ENCODE measurements at places on chromosomes 16 and 17. TPM values are rescaled to one million over a fixed set of nuclear protein-coding genes. Genes with fewer than 3 reads are reported as not detected.

The GNAO1 gene
- total RNA-seq, result 25.9 TPM

GRCh38 chr17:45743626-45744326 is 40.3 kb upstream of the CRHR1 start:
- DNase-seq, result no peak

The UTP4 gene
- 24.1 TPM for total RNA-seq

The IRX6 gene
- total RNA-seq, result 1.4 TPM

The MTHFSD gene
- 9.6 TPM for total RNA-seq

GRCh38 chr17:45117848-45118646 is 14.3 kb downstream of the PLCD3 start:
- DNase-seq, result no peak

The KDM6B gene
- total RNA-seq, result 27.9 TPM

DNA sequence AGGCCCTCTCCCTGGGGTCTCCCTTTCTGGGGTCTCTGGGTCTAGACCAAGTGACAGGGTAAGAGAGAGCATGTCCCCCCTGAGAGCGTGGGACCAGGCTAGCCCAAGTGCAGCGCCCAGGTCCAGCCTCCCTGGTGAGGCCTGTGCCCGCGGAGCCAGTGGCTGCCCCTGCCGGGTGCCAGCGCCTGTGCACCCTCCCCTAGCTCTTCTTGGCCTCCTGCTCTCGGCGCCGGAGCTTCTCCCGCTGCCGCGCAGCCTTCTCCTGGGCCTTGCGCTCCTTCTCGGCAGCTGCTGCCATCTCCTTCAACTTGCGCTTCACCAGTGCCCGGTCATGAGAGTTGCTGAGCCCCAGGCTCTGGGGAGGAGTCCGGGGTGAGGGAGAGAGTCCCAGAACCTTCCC is 17.3 kb downstream of the SAMD14 start:
- DNase-seq, result no peak

DNA sequence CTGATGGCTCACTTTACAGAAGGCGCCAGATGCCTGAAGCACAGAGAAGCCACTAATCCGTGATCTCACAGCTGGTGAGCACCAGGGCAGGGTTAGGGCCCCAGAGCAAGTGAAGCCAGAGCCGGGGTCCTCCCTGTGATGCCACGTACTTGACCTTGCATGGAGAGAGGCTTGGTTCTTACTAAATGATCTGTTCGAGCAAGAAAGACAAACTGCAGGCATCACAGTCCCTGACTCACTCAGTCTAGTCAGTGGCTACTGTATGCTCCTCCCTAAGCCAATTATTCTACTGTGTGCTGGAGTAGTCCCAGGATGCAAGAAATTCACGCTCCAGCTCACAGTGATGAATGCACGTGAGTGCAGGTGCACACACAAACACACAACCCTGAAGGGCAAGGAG is 55.4 kb downstream of the SDK2 start:
- DNase-seq, result no peak

The TEKT5 gene
- not detected for total RNA-seq

The PRSS22 gene
- not detected for total RNA-seq

The PRM2 gene
- not detected for total RNA-seq

GRCh38 chr17:48843187-48843900 is 12.5 kb downstream of the CALCOCO2 start:
- DNase-seq, result no peak

DNA sequence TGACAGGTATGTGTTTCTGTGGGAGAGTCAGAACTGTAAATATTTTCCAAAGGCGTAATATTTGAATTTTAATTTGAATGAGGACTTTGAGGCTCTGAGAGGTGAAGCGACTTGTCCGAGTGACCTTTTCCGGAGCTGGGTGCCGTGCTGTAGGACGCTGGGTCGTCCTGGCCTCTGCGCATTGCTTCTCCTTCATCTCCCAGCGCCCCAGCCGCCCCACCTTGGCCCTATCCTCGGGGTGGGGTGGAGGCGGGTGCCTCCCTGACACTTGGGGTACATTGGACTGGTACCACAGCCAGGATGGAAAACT is 147.8 kb downstream of the SPECC1 start:
- no peak for DNase-seq

DNA sequence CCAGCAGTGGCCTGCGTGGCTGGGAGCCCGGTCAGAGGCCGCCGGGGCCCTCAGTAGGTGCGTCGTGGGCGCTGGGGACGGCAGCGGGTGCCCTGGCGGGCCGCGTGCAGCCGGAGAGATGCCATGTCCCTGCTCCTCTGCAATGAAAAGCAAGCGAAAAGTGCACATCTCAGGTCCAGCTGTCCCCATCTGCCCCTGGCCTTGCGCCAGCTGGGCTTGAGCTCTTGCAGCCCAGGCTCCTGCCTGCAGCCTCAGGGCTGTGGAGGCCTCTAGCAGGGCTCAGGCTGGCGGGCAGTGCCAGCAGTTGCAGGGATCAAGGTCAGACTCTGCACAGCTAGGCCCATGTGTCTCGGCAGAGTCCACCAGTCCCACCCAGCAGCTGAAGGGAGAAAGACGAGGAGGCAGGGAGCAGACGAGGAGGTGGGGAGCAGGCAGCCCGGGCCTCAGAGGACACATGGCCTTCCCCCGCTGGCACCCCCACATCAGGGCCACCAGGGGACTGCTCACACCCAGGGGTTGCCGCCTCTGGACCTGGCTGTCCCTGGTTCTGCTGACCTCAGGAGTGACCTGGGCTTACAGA is 11.2 kb downstream of the SLC16A3 start:
- DNase-seq, result peak; percentile 60

- no peak for DNase-seq
Measured at GRCh38 chr16:71637398-71637797, 11.4 kb downstream of the MARVELD3 start.

DNA sequence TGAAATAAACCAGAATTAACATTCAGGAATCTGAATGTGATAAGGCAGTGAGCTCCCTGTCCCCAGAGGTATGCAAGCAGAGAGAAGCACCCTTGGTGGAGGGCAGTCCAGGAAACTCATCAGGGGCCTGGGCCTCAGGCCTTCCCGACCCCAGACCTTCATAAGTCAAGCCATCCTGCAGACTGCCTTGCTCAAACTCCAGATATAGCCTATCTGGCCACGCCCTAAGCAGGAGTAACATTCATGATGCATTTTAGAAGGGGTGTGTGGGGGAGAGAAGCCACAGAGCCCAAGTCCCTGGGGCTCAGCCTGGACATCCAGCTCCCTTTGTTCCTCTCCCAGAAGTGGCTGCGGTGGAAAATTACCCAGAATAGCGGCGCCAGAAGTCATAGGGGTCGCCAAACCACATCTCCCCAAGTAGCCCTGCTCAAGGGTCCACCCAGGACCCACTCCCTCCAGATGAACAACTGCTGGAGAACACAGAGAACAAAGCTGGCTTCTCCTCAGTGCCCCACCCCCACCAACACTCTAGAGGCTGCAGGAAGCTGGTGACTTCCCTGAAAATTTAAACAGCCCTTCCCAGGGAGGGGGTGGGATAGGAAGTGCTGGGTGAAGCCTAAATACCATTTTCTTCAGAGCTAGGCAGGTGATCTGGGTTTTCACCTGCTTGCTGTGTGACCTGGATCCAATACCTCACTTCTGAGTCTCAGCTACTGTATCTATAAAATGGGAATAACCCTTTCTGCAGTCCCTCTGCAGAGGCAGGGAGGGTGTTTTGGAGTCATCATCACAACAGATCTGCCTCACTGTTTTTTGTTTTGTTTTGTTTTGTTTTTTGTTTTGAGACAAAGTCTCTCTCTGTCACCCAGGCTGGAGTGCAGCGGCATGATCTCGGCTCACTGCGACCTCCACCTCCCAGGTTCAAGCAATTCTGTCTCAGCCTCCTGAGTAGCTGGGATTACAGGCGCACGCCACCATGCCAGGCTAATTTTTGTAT is 1.5 kb upstream of the SREBF1 start:
- DNase-seq, result peak; percentile 76

The HOXB1 gene
- not detected for total RNA-seq

DNA sequence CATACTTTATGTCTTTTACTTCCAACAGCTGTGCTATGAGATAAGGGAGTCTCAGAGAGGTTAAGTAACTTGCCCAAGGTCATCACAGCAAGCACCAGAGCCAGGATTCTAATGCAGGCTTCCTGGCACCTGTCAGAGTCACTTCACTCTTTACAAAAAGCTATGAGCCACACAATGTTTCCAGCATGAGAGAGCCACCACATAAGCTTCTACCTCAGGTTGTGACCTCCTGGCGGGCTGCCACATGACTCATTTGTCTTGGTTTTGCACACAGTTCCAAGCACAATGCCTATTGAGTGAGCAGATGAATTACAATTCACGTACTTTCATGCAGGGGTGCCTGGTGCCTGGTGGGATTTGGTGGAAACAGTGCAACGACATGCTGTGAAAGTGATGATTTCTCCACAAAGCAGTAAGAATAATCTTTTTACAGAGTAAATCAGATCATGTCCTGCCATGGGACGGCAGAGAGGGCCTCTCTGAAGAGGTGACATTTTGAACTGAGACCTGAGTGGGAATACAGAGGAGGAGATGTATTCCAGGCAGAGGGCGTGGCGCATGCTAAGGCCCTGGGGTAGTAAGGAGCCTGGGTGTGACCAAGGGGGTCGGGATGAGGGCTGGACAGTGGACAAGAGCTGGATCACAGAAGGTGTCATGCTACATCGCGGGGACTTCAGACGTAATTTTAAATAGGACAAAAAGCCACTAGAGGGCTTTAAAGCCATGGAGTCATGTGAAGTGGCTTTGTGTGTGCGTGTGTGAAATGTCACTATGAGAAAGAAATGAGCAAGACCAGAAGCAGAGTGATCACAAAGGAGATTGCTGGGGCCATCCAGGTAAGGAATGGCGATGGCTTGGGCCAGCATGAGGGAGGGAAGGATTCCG is 53.4 kb downstream of the CACNG3 start:
- DNase-seq, result no peak

DNA sequence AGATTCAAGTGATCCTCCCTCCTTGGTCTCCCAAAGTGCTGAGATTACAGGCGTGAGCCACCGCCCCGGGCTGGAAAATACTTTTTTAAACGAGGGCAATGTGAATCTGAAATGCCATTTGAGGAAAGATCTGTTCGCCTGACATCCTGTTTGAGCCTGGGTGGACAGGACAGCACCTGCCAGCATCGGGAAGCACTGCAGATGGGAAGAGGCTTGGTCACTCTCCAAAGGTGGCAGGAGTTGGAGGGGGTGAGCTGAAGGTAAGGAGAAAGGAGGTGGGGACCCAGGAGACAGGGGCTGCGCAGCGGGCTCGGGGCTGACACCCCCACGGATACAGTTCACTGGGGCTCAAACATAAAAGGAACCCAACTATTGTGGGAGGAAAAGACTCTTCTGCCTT is 3.9 kb upstream of the BIRC5 start:
- DNase-seq, result no peak

The HOXB7 gene
- total RNA-seq, result 0.22 TPM

DNA sequence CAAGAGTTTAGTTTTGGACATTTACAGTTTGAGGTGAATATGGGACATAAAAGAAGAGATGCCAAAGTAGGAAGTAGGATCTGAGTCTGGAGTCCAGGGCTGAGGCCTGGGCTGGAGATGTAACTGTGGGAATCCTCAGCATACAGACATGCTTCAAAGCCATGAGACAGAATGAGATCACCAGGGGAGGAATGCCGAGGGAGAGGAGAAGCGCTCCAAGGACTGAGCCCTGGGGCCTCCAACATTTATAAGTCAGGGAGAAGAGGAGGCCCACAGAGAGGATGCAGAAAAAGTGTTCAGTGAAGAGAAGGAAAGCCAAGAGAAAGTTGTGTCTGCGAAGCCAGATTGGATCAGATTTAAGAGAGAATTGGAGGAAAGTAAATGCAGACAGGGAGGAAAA is 277.5 kb upstream of the MYOCD start:
- no peak for DNase-seq

DNA sequence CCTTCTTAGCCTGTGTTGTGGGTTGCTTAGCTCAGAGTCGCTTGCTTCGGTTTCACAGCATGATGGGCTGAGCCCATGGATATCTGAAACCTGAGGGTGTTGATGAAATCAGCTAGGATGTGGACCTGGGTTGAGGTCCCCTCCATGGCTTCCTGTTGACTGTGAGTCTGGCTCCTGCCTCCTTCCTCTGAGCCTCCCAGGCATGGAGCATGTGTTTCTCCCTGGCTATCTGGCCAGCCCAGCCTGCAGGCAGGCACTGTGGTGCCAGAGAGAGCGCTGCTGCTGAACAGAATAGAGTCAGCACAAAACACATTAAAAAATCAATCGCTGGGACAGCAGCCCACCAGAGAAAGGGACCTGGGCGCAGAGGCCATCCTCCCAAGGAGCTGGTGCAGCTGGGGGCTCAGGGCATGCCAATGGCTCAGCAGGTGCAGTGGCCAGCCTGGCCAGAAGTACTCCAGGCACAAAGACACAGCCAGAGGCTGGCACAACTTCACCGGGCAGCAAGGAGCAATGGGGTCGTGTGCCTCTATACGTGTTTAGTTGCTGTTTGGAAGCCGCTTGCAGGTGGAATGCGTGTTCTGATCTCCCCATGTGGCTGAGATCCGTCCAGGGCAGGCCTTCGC is 28.3 kb upstream of the GPRC5C start:
- no peak for DNase-seq

Measured in Right ventricle myocardium superior (tissue), 1 donor.